ENCODE measurements at places on chromosomes 6 and 20.
A peak's percentile ranks its signal among the peaks of the same experiment; 100 is the strongest.

DNA sequence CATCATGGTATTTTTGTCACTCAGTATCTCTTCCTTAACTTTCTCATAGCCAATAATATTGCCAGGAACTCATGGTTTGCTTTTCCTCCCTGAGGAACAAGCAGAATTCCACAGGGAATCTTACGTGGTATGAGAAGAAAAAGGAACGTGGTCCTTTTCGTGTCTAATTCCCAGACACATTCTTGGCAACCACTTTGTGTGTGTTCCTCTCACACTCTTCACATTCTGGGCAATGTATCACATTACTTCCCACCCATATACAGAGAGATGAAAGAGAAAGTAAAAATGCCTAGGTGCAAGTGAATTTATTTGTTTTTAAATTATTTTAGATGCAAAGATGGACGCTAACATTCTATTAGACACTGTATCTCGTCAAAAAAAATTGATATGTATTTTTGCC, 102.7 kb downstream of the PTPRK start:
- DNase-seq: no peak

DNA sequence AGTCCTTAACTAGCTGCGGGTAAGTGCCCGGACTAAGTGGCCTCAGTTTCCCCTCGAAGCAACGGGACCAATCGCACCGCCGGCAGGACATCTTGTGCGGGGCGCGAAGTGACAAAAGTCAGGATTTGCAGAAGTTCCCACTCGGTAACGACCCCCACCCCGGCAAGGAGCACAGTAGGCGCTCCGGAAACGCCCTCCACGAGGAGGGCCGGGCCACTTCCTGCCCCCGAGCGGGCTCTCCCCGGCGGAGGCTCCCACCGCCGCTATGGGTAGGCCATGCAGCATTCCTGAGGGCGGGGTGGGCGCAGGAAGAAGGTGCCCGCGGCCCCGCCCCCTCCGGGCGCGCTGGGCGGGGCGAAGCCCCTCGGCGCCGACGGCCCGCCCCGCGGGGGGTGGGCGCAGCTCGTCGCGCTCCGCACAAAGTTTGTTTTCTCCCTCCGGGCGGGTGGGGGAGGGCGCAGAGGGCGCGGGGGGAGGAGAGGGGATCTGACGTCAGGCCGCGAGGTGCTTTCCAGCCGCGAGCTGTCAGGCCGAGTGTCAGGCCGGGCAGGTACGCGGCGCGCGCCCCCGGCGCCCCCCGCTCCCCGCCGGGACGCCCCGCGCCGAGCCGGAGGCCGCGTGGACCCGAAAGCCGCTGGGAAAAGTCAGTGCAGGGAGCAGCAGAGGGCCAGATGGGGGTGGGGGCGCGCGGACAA, at the start of gene TGIF2:
TSS of gene TGIF2 (plus strand) at position 495 of the 695 bp plus-strand sequence. CDS start 5,178 bp downstream, outside the sequence.
- DNase-seq: peak; percentile 76

DNA sequence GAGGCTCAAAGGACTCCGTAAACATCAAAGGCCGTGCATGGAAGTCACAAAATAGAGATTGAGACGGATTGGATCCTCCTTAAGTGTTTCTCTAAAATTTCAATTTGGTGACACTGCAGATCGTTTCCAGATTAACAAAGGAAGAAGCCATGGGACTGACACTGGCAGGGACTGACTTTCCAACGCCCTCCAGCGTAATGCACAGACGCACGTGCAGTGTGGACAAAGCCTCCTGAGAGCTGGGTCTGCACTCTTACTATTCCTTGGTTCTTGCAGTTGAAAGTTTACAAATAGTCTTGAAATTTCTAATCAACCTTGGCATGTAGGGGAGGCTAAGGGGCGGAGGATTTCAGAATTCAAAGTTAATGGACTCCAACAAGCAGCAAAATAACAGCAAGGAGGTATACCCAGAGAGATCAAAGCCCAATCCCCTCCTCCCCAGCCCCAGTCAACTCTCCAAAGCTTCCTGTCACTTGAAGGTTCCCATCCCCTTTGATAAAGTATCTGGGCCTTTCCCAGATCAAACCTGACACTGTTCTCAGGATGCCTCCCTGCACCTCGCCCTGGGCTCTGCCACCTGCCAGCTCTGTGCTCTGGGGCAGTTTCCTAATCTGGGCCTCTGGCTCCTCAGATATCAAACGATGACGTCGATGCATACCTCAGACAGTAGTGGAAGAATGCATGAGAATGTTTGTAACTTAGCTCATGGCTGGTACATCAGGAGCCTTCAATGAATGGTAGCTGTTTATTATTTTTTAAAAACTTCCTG, 106.5 kb upstream of the TRAF3IP2 start:
- DNase-seq: peak; percentile 55

- DNase-seq: no peak
Measured at GRCh38 chr6:29815118-29815750, 12.4 kb upstream of the HLA-G start.

GRCh38 chr6:51529240-51529639, 558.2 kb downstream of the PKHD1 start:
- no peak for DNase-seq

- DNase-seq: peak; percentile 48
Measured at GRCh38 chr20:20837574-20838021, 125.2 kb upstream of the RALGAPA2 start.

GRCh38 chr6:75305573-75305972, 21.0 kb upstream of the TMEM30A start:
- DNase-seq: no peak

- DNase-seq: no peak
Measured at GRCh38 chr6:4074478-4075235, 4.3 kb downstream of the FAM217A start.

- DNase-seq: no peak
Measured at GRCh38 chr6:111581957-111582356, 23.7 kb downstream of the TRAF3IP2 start.

DNA sequence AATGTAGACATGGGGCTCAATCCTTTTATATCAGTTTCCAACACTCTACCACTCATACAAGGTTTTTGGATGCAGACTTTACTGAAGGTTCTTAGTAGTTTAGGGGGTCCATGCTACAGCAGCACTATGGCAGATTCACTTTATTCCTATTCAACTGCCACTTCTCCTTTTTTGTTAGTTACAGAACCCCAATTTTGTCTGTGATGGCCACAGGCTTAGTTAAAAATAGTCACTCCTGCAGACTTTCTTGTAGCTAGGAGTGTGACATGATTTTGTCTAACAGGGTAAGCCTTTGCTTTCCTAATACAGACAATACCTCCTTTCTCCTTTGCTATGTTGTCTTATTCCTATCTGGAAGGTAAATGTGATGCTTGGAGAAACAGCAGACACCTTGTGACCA, 90.0 kb upstream of the SLC24A3 start:
- no peak for DNase-seq

DNA sequence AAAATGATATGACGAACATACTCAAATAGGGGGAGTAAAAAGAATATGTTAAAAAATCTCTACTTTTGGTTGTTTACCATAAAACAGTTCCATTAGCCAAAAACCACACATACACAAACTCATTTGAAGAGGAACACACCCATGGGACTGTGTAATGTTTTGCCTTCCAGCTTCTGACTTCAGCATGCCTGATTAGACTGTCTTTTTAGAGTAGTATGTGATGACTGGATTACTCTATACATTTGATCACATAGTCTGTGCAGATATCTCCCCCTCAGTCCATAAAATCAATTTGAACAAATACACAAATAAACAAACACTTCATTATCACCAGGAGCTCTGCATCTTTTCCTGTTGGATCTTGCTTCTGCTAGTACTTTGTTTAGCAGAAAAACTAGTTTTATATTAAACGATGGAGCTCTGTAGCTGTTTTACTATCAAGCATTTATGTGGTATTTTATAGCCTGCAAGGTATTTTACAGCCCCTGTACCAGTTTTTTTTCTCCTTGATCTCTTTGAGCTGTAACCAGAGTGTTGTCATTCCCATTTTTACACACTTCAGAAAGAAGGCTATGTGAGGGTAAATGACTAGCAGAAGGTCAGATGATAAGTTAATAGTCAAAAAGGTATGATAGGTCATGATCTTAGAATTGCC, 866.5 kb upstream of the MAP3K7 start:
- no peak for DNase-seq

DNA sequence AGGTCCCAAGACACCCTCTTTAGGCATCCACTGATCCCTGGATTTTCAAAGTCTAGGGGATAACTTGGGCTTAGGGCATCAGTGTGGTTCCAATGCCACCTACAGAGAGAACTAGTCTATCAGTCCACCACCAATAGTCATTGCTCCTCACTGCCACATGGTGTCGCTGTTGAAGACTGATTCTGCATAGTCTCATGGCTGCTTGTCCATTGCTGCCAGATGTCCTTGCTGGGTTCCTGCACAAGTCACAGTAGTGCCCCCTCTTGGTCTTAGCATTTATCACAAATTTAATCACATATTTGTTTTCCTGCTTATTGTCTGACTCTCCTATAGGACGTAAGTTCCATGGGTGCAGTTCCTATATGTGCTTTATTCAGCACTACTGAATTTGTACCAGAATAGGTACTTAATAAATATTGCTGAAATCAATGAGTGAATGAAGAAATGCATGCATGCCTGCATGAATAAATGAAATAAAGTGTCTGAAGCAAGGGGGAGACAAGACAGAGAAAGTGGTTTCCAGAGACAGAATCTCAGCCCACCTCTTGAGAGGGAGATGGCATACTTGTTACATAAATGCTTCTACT, 45.9 kb upstream of the RALY start:
- DNase-seq: peak; percentile 15
